Suprapubic skin (tissue), 4 donors: ENCODE measurements at places on chromosomes 7 and 10.

GRCh38 chr7:2128601-2129322 is 104.0 kb downstream of the MAD1L1 start:
- DNase-seq: no peak

DNA sequence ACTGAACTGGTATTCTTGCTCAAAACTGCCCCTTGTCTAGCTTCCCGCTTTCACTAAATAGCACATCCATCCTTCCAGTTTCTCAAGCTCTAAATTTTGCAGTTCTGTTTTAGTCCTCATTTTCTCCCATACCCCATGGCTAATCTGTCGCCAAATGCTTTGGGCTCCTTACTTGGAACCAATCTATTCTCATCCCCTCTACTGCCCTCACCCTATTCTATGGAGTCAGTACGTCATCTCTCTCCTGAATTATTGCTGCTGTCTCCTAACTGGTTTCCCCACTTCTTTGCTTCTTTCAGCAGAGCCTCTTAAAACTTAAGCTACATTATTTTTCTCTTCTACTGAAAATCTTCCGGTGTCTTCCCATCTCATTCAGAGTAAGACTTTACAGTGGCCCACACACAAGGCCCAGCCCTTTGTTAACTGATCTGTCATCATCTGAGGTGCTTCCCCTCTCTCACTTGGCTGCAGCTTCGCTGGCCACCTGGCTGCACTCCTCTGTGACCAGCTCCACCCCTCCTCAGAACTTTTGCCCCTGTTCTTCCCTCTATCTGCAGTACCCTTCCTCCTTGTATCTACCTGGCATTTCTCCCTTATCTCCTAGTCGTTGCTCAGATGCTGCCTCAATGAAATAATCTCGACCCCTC is 9.9 kb downstream of the STARD3NL start:
- no peak for DNase-seq

DNA sequence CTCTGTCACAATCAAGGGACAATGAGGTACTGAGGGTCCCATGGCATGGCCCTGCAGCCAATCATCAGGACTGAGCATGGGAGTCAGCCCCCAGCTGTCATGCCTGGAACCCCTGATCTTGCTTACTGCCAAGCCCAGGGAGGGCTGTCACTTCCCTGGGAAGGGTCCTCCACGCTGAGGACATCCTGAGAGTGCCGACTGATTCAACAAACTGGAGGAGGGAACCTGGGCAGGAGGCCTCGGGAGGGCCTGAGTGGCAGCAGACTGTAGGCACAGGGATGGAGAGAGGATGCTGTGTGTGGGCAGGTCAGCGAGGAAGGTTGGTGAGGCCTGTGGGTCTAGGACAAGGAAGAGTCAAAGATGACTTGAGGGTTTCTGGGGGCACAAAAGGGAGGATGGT is 154.3 kb downstream of the ZNF248 start:
- no peak for DNase-seq

GRCh38 chr10:88063861-88064557 is 200.6 kb downstream of the PTEN start:
- no peak for DNase-seq

- no peak for DNase-seq
These were observed 527.1 kb upstream of the CELF2 start for GRCh38 chr10:10490581-10490980.

DNA sequence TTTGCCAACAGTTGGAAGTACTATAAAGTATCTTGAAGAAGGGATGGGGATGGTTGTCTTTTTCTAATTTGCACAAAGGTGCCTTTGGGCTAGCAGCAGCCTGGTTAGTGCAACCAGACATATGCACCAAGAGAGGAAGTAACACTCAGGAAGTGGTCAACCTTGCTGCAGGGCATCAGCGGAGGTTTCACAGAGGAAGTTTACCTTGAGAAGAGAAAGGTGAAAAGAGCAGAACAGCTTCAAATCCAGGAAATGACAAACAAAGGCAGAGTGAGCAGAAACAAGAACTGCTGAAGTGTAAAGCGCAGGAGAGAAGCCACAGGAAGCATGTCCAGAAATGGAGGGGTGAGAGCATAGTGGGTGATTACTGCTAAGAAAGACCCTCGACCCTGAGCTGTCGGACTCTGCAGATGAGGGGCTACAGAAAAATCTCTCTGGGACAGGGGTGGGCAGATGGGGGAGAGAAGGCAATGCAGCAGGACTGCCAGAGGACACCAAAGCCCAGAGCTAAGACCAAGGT is 66.9 kb downstream of the STK17A start:
- no peak for DNase-seq

GRCh38 chr7:134966691-134967090 is 19.6 kb upstream of the AGBL3 start:
- no peak for DNase-seq

- no peak for DNase-seq
These were observed 144.5 kb upstream of the YAE1 start for GRCh38 chr7:39421661-39422060.

DNA sequence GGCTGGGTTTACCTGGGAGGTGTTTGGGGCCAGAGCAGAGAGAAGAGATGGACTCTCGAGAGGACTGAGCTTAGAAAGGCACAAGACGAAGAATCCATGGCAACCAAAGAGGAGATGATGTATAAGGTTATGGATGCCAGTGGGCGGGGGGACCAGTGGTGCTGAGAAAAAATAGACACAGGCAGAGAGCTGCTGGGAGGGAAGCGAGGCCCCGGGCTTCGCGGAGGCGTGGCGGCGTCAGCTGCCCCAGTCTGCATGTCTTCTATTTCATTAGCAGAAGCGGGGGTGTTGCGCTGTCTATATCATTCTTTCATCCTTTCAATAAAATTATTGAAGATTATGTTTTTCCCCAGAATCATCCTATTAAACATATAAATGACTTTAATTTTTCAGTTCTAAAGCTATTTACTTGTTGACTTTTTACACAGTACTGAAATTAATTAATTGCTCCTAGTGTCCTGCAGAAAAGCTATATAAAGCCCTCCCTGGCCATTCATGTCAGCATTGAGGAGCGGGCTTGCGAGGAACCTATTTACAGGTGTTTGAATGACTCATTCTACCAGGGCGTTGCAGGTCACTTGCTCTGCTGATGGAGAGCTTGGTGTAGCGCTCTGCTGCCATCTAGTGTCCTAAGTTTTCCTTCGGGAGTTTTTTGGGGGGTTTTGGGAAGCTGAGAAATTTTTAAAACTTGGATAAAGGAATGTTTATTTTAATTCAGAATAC is 42.9 kb upstream of the BHLHA15 start:
- no peak for DNase-seq

- no peak for DNase-seq
These were observed 84.1 kb upstream of the PRR15 start for GRCh38 chr7:29479301-29480200.

DNA sequence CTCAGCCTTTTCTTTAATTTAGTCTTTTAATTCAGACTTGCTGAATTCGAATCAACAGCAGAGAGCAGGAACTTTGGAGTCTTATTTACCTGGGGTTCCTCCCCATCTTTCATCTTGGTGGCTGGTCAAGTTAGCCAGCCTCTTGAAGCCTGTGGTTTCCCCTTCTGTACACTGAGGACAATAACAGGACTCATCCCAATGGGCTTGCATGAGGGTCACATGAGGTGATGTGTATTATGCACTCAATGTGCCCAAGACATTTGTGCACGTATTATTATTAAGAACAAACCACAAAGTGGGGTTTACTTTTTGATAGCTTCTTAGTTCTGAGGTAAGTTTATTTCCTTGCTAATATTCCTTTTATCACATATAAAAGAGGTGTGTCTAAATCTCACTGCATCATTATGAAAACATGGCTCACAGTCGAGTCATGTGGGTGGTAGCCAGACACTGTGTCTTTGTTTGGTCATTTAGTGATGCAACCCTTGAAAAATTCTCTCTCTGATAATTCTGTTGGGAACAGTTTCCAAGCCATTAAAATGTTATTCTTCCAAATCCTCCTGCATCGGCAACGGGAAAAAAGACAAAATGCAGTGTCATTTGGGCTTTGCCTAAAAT is 86.5 kb upstream of the GRB10 start:
- DNase-seq: no peak

DNA sequence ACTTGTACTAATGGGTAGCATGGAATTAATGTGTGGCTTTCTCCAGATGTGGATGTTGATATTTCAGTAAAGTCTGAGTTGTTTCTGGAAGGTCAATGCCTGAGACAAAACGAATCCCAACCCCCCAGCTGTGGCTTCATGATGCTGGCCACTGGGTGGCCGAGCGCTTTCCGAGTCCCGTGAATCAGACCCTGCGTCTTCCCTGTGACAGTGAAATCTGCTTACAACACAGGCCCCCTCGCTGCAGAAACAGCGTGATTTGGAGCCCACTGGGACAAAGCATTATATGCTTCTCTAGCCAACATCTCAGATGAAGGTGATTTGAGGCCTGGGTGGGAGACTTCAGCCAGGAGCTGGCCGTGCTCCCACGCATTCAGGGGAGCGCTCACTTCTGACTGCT is 124.7 kb downstream of the WDR37 start:
- DNase-seq: peak; percentile 5

DNA sequence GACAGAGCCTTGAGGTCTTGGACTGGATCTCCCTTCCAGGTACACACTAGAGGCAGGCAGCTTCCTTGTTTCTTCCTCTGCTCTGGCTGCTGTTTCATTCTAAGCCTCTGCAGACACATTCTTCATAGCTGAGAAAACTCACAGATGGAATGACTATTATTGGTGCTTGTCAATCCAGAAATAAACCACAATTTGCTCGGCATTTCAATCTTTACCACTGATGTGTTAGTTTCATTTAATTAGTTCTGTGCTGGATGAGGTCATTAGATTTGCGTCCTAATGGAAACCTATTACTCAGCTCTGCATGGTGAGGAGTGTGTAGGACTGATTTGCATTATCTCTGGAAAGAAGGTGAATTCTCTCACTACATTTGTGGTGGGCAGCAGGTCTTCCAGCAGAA is 392.5 kb downstream of the NRG3 start:
- no peak for DNase-seq

DNA sequence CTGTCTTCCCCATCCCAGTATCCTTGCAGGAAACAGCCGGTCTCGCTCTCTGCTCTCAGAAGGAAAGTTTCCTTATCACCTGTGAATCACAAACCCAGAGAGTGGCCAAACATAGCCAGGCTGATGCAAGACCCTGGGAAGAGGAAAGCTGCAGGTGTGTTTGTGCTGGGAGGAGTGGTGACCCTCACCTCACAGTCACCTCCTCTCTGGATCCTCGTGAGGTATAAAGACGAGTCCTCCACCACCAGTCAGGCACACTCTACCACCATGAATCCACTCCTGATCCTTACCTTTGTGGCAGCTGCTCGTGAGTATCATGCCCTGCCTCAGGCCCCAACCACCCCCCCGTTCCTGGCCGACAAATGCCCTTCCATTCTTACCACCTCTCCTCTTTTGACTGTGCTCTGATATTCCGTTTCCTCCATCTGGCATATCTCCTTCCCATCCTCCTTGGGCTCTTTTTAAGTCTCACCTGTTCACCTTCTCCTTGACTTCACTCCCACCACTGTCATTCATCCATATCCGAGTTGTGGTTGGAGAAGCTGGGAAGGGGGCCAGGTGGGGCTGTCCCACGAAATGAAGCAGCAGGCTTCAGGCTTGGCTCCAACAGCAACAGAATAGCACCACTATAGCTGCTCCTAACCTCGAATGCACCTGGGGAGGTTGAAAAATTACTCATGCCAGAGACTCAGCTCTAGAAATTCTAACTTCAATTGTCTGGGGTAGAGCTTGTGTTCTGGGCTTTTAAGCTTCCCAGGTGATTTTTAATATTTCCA is at the start of gene PRSS1:
TSS of gene PRSS1 (plus strand) at position 255 of the 776 bp plus-strand sequence. CDS start at position 268, 13 bp downstream.
- DNase-seq: no peak

DNA sequence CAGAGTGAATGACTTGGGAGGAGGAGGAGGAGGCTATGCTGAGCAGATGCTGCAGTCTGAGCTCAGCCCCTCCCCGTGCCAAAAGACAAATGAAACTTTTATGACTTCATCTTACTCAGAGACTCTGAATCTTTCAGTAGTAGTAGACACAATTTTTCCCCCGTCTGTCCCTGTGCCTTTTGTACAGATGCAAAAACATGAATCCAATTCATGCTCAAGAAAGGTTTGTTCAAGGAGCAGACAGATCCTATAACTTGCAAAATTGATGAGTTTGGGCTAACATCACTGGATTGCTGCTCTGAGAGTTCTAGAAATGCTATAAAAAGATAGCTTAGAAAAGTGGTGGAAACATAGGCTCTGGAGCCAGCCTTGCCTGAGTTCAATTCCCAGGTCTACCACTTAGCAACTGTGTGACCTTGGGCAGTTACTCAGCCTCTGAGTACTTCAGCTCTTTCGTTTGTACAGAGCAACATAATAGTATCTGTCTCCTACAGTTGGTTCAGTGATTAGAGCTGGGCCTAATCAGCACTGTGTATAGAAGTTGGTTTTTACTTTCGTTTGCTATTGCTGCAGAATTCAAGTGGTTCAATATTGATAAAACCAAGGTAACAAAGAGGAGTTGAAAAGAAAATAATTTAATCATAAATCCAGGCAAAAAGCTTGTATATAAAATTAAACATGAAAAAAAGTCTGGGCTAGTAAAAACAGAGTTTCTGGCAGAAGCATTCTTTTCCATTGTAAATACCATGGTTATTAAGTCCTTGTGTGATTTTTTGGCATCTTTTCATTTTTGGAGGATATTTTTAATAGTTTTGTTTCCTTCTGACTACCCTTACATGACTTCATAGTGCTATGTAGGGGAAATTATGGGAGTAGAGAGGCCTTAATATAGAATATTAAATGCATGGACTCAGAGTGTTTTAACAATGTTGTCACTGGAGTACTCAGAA is 174.2 kb upstream of the ZNF32 start:
- DNase-seq: no peak

- no peak for DNase-seq
These were observed 74.4 kb downstream of the SEPTIN7 start for GRCh38 chr7:35875292-35875691.

DNA sequence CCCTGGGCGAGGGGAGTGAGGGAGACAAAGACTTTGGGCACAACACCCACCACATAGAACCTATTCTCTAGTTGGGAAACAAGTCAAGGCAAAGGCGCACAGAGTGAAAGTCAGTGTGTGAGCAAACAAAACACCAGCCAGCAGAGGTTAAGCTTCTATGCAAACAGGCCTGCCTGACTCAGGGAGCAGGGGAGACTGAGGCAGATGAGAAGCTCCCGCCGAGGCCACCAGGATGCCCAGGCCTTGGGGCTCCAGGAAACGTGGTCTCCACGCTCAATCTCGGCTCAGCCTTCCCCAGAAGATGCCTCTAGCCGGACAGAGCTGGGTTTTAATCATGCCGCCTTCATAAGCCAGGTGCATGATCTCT is 74.1 kb upstream of the KCNMA1 start:
- DNase-seq: no peak

- no peak for DNase-seq
These were observed 17.1 kb downstream of the ZNF485 start for GRCh38 chr10:43623351-43623750.

DNA sequence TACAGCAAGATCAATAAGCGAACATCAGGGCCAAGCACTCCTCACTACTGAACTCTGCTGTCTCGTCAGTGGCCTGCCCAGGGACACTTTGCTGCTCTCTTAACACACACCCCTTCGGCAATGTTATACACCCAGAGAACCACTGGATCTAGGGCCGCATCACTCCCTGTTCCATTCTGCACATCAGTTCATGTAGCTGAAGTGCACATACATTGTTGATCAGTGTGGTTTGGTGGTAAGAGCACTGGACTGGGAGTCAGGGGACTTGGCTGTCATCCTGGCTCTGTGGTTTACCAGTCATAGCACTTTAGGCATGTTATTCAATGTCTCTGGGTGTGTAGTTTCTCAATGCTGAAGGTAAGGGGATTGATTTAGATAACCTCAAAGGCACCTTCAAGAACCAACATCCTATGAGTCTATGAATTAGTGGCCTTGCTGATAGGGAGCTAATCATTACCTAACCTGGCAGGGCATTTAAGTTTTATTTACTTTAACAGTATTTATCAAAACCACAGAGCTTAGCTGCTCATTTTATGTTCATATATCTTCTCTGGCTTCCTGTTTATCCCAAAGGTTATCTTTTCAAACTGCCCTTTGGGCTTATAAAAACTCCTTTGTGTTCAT is 24.8 kb downstream of the DUSP5 start:
- no peak for DNase-seq
